ENCODE measurements at places on chromosomes 5 and 9.

GRCh38 chr5:80646926-80647325 lies 7.5 kb upstream of the MSH3 start:
- DNase-seq, result no peak

DNA sequence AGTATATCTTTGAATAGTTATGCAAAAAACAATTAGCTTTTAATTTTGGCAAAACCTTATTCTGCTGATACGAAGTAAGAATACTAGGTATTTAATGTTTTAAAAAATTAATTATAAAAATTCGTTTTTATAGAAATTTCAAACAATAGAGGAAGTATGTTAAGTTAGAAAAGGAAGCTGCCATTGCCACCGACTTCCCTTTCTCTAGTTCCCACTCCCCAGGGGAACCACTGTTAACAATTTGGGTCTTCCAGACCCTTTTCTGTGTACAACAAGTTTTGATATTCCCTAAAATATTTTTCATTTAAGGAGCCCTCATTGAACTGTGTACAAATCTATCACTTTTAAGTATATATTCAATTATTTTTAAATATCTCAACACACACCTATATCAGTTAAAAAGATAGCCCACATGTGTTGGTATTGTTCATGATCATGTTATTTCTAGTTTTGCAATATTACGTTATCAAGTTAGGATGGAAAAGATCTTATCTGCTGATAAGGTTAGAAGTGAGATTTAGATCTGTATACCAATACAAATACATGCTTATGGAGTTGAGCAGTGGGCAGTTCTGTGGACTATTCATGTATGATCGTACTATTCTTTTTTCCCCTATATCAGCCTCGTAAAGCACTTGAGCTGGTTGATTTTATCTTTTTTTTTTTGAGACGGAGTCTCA lies 25.9 kb downstream of the NDFIP1 start:
- DNase-seq, result no peak

- DNase-seq, result no peak
These were observed 49.2 kb downstream of the COX7C start for GRCh38 chr5:86666981-86667380.

- no peak for DNase-seq
These were observed 7.9 kb upstream of the FAT2 start for GRCh38 chr5:151598984-151599383.

GRCh38 chr5:10573487-10574145 lies 9.7 kb downstream of the ANKRD33B start:
- no peak for DNase-seq

DNA sequence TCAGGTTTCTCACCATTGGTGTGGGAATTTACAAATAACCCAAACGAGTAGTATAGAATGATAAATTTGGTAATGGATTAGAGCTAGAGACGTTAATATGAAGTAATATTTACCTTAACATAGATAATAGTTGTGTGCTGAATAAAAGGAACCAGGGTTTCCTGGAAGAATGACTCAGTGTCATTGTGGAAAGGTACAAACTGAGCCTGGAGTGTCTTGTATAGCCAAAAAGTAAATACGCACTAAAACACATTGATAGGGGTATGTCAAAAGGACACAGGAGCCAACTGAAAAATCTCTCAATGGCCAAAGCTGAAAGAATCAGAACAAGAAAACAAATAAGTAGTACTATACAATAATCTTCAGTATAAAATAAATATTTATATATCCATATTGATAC lies 363.5 kb downstream of the SLCO4C1 start:
- no peak for DNase-seq

DNA sequence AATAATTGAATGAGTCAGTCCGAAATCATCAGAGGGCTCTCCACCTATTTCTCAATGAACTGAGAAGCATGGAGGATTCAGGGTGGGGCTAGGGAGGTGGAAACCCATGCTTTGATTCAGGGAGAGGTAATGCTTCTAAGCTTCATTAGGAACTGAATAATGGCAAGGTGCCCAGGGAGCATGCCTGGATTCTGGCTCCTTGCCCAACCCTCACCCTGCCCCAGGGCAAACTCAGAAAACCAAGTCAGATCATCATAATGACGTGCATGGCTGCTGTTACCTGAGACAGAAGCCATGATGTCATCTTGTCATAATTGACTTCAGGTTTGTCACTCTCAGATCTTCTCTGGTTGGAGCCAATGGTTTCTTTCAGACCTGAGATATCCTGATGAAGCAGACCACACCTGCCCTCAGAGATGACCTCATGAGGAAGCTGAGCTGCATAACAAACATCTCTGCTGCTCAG lies 199.6 kb downstream of the SYK start:
- no peak for DNase-seq

DNA sequence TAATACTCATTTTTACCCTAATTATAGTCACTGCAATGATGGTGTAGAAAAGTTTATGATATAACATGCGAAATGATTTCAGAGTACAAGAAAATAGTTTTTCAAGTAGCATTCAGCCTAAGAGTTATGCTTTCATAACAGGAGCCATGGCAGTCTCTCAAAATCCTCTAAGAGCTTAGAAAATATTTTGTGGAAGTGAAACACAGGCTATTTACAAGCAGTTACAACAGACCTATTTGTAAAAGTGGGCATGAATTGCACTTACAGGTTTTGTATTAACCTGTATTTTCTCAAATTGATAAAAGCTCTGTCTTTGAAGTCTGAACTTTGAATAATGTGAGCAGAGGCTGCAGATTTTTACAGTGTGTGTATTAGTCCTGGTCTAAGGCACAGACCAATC lies 523.3 kb downstream of the LRRC70 start:
- DNase-seq, result no peak

DNA sequence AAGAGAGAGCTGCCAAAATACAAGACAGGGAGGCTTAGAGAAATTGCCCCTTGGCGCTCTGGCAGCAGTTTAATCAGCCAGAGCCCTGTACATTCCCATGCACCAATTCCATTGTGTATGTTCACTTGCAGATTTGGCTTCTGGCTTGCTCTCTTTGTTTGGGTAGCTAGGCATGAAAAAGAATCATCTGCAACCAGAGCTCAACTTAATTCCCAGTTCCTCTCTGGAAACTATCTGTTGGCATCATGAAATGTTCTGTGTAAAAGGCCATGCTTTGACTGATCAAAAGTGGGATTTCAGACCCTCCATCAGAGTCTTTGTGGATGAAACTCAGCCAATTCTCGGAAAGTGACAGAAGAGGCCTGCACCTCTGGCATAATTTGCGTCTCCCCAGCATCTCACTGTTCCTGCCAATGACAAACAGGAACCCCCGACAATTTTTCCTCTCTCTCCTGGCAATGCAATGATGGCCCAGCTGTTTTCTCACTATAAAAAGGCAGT lies 53.8 kb upstream of the RAD23B start:
- no peak for DNase-seq

DNA sequence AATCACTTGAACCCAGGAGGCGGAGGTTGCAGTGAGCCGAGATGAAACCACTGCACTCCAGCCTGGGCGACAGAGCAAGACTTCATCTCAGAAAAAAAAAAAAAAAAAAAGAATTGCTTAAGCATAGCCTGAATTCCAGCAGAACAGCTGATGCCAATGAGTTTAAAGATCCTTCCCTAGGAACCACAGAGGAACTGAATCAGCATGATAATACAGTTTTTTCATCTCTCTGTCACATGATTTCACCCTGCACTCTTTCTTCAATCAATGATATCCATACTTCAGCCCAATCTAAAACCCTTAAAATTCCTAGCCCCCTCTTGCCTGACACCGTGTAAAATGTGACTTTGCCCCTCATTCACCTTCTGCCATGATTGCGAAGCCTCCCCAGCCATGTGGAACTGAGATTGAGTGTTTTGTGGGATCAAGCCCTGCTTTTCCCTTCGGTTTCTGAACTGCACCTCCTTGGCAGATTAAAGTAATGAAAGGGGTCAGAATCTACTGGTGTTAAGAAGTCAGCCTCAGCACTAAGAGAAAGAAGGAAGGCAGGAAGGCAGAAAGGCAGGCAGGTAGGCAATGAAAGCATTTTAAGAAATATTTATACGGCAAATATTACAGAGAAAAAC lies 20.9 kb upstream of the DMXL1 start:
- DNase-seq, result no peak

DNA sequence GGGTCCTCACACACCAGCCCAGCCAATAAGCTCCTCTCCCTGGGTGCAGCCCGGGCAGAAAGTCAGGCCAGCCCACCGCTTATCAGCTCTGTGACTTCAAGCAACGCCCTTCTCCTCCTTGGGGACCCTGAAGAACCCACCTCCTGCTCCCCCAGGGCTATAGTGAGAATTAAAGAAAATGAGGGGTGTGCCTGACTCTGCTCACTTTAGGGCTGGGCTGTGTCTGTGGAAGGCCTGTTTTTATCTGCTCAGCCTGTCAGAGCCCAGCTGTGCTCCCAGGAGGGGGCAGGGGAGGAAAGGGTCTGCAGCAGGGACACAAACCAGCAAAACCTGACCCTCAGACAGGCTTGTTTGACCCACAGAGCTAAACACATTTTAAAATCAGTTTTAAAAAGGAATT lies 3.9 kb downstream of the GPRIN1 start:
- DNase-seq, result no peak

DNA sequence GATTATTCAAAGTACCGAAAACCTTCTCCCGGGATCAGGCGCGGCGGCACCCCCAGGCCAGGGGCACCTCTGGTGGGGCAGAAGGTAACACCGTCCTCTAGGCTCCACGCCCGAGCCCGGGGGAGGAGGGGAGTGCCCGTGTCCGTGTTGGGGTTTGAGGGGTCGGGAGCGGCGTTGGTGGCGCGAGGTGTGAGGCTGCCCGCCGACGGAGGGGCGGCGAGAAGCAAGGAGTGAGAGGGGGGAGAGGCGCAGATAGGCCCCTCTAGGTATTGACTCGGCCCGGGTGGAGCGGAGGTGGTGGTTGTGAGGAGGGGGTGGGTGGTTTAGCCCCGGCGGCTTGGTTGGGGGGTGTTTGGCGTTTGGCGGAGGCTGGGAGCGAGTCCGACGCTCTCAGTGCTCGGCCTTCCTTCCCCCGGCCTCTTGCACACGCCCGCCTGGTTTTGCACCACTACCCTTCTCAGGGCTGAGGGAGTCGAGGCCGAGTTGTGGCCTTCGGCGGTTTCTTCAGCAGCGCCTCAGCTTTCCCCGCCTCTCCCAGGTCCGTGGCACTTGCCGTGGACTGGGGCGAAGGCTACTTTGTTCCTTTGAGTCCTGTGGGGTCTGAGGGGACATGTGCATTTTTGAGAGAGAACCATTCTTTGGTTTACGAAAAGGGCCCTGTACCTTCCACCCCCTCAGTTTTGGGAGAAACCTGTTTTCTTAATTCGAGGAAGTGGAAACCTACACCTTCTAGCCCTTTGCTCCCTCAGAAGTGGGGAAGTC lies 450 bp downstream of the GPBP1 start:
- no peak for DNase-seq

- no peak for DNase-seq
These were observed 114.9 kb downstream of the AUH start for GRCh38 chr9:91246846-91247245.

GRCh38 chr9:88936668-88937067 lies 54.6 kb upstream of the S1PR3 start:
- no peak for DNase-seq

DNA sequence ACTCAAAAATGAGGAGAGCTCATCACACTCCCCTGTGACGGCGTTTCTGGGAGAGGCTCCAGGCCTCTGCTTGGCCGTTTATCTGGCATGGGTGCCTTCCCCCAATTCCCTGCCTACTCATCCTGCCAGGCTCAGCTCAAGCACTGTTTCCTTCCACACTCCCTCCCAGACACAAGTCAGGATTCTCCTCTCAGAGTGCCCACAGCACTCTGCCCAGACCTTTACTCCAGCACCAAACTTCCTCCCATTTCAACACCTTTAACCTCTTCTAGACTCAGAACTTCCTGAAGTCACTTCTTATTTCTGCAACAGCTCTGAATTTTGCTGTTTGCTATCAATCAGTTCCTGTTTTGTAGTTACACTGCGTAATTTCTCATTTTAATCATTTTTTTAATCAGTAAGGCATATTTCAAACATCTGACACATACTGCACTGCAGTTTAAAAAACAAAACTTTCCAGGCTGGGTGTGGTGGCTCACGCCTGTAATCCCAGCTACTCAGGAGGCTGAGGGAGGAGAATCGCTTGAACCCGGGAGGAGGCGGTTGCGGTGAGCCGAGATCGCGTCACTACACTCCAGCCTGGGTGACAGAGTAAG lies 16.0 kb downstream of the TRMO start:
- no peak for DNase-seq

DNA sequence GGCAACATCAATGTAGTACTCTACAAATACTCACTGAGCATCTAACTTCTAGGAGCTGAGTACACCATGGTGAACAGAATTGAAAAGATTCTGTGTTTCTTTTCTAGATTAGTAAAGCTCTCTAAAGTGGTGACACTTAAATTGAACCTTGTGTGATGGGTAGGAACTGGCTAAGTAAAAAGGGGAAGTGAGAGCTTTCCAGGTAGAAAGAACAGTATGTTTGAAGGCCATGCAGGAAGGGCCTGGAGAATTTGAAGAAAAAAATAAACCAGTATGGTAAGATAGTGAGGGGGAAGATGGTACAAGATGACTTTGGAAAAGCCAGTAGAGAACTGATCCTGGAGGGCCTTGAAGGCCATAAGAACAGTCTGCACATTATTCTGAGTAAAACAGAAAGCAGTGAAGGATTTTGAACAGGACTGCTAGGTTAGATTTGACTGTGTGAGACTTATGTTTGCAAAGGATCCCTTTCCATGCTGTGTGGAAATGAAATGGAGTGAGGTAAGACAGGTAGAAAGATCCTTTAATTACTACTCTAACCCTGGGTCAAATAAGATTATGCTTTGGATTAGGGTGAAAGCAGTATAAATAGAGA lies 46.7 kb upstream of the UBQLN1 start:
- no peak for DNase-seq

GRCh38 chr5:148805326-148806290 lies 20.8 kb upstream of the ADRB2 start:
- no peak for DNase-seq

- no peak for DNase-seq
These were observed 66.7 kb upstream of the PRDM9 start for GRCh38 chr5:23440703-23441102.
